ENCODE measurements at places on chromosomes 12 and 14. TPM values are rescaled to one million over a fixed set of nuclear protein-coding genes. Genes with fewer than 3 reads are reported as not detected.

The MYH6 gene
- not detected for total RNA-seq

The VRTN gene
- total RNA-seq, result not detected

The AQP2 gene
- not detected for total RNA-seq

The ANO2 gene
- total RNA-seq, result 0.43 TPM

The SCNN1A gene
- total RNA-seq, result under 0.01 TPM

The CLEC2B gene
- total RNA-seq, result 40.6 TPM

The OAS2 gene
- total RNA-seq, result 5.6 TPM

The SYT10 gene
- not detected for total RNA-seq

The ADGRD1 gene
- under 0.01 TPM for total RNA-seq

The PCK2 gene
- total RNA-seq, result 33.2 TPM

The CCDC59 gene
- 47.5 TPM for total RNA-seq

The CFAP73 gene
- not detected for total RNA-seq

The ZDHHC22 gene
- not detected for total RNA-seq

The ESR2 gene
- not detected for total RNA-seq

The DHRS2 gene
- total RNA-seq, result 0.32 TPM

The TTC9 gene
- total RNA-seq, result under 0.01 TPM

The SYCP3 gene
- under 0.01 TPM for total RNA-seq

All from fibroblast of villous mesenchyme (primary cell).